ENCODE measurements at places on chromosomes 5 and 9. TPM values are rescaled to one million over a fixed set of nuclear protein-coding genes. Genes with fewer than 3 reads are reported as not detected.

GRCh38 chr5:106420102-106420501 lies 1250.6 kb downstream of the EFNA5 start:
- no peak for DNase-seq

- no peak for DNase-seq
Measured at GRCh38 chr5:173200356-173200755, 34.6 kb downstream of the NKX2-5 start.

DNA sequence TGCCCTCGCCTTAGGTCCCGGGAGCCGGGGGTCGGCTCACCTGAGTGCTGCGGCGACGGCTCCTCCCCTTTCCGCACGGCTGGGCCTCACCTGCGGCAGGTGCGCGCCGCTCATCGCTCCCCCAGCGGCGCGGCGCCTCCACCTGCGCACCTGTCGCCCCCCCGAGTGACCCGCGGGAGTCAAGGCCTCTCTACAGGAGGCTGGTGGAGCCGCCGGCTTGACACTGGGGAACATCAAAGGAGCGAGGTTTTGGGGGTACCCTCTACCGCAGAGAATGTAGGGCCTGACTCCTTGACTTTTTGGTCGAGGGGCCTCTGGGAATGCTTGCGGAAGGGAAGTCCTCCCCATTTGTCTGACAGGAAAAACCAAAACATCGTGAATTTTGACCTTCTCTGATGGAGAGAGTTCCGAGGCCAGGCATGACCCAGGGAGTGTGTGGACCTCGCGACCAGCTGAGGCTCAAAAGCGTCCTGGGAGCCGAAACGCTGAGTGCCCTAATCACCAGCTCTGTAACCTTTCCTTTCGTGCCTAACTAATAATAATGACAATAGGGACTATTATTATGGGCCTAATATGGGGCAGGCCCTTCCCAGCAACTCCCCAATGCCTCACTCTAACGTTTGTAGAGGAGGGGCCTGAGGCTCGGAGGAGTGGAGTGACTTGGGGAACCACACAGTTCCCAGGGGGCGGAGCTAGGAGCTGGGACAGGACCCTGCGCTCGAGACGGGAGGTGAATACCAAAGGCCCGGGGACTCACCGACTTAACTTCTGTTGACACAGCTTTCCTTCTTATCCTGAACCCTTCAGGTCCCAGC lies 714 bp upstream of the IER5L start:
- no peak for DNase-seq

TIMD4 gene
- 1.2 TPM for total RNA-seq

DNAH5 gene
- 13.3 TPM for total RNA-seq

GLDC gene
- 117 TPM for total RNA-seq

NUTM2G gene
- not detected for total RNA-seq
